ENCODE measurements at places on chromosomes 12 and 14. TPM values are rescaled to one million over a fixed set of nuclear protein-coding genes. Genes with fewer than 3 reads are reported as not detected.

Gene HPD
- 3.8 TPM for polyA plus RNA-seq

Gene BIN2
- 3.6 TPM for polyA plus RNA-seq

Gene NGB
- polyA plus RNA-seq = not detected

Gene CACNA1C
- polyA plus RNA-seq = 10.6 TPM

Gene KRT80
- 1.0 TPM for polyA plus RNA-seq

Gene TARBP2
- 53.0 TPM for polyA plus RNA-seq

Gene AMN
- 43.4 TPM for polyA plus RNA-seq

Gene RPL10L
- 0.25 TPM for polyA plus RNA-seq

DNA sequence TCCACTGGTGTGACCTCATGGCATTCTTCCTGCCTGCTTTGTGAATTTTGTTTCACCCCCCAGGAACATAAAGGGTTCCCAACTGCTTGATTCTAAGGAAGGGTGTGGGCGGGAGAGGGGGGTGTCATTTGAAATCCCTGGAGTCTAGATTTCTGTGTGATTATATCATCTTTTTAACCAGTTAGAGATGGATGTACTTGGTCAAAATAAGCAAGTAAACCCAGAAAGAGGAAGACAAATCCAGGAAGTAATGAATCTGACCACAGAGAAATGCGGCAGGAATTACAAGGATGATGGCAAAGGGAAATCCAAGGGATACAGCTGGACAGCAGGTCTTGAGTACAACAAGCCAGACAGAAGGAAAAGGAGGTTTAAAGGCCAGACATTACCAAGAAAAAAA, 38.9 kb downstream of the DMAC2L start:
- DNase-seq = no peak

GRCh38 chr12:70534466-70534865, 102.8 kb downstream of the PTPRB start:
- no peak for DNase-seq

- DNase-seq = no peak
These were observed 2.3 kb upstream of the PRKCH start for GRCh38 chr14:61319086-61319485.

GRCh38 chr14:56087671-56088471, 30.3 kb upstream of the PELI2 start:
- no peak for DNase-seq

GRCh38 chr12:125255935-125256633, 190.8 kb downstream of the AACS start:
- DNase-seq = no peak

DNA sequence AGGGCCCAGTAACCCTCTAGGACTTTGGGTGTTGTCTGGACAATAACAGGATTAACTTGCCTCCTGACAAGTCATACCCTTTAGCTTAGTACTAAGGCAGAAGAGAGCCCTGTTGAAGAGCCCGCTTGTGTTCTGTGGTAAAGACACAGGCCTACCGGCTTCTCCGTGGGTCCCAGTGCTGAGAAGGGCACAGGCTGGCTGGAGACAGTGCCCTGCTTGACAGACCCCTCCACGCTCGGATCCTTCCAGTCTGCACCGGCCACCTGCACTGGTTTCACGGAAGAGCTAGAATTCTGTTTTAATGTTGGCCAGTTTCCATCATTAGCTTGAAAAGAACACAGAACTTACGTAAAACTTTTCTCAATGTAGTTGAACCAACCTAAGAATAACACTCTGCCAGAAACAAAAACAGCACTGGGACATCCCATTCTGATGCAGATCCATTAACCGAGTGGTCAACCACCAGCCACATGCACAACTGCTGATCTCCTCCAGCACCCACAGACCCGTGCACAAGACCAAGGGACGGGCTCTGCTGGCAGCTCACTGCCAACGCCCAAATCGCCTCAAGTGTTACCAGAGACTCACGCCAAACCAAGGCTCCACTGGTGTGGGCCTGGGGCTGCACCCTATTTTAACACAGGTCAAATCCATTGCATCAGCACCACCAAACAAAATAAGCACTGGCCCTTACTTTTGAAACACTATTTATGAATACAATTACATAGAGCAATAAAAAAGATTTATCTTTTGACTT, 27.1 kb downstream of the ZFYVE21 start:
- no peak for DNase-seq

GRCh38 chr12:64521833-64522232, 69.9 kb downstream of the TBK1 start:
- DNase-seq = no peak

- no peak for DNase-seq
These were observed 30.4 kb upstream of the KCNA5 start for GRCh38 chr12:5013266-5013730.

DNA sequence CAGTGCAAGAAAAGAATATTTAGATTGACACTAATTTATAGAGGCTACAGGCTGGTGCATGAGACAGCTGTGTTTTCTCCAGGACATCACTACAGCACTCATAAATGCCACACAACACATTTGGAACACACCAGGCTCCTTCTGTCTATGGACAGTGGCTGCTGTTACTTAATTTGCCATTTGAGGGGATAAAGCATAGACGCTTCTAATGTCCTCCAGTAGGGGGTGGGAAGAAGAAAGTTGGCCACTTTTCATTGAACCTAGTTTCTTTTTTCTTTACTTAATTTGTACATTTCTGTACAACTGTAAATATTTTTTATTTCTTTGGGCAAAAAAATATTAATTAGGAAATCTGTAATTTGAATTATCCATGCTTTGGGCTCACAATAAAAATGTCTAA, 12.4 kb upstream of the RTN1 start:
- DNase-seq = no peak

DNA sequence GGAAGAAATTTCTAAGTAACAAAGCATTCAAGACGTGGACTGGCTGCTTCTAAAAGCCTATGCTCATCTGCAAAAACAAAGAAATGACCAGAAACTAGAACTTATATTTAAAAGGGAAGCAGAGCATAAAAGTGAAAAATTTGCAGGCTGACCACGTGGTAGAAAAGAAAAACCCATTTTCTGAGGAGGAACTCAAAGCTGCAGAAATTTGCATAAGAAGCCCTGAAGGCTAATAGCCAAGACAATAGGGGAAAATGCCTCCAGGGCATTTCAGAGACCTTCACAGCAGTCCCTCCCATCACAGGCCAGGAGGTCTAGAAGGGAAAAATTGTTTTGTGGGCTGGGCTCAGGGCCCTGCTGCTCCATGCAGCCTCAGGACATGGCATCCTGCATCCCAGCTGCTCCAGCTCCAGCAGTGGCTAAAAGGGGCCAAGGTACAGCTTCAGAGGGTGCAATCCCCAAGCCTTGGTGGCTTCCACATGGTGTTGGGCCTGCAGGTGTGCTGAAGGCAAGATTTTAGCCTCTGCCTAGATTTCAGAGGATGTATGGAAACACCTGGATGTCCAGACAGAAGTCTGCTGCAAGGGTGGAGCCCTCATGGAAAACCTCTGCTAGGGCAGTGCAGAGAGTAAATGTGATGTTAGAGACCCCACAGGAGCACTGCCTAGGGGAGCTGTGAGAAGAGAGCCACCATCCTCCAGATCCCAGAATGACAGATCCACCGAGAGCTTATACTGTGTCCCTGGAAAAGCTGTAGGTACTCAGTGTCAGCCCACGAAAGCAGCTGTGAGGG, 55.5 kb downstream of the CHGA start:
- no peak for DNase-seq

- DNase-seq = no peak
These were observed 116.0 kb downstream of the PPP1R12A start for GRCh38 chr12:79818856-79819255.

GRCh38 chr12:42432517-42433140, 106.7 kb downstream of the PPHLN1 start:
- DNase-seq = no peak

DNA sequence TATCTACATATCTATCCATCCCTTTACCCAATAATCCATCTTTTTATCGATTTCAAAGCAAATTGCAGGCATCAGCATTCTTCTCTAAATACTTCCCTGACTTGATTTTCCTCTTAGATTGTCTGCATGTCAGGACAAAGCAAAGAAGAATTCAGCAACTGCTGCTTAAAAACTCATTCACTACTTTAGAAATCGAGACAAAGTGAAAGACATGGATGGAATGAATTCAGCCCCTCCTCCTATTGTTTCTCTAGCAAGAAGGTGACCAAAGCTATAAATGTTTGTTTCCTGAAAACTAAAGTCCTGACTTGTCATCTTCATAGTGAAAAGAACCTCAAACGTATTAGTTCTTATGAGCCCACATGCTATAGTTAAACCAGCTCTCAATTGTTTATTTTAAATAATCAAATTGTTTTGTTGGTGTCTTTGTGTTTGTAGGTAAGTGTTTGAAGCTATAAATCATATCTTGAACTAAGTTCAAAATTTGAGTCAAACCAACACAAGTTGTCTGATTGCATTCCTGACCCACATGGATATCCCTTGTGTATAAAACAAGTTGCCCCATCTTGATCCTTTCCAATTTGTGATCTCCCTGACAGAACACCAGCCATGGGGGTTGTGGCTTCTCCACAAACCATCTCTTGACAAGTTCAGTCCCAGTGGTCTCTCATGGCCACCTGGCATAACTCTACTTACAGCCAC, 58.6 kb upstream of the ARHGAP5 start:
- no peak for DNase-seq

DNA sequence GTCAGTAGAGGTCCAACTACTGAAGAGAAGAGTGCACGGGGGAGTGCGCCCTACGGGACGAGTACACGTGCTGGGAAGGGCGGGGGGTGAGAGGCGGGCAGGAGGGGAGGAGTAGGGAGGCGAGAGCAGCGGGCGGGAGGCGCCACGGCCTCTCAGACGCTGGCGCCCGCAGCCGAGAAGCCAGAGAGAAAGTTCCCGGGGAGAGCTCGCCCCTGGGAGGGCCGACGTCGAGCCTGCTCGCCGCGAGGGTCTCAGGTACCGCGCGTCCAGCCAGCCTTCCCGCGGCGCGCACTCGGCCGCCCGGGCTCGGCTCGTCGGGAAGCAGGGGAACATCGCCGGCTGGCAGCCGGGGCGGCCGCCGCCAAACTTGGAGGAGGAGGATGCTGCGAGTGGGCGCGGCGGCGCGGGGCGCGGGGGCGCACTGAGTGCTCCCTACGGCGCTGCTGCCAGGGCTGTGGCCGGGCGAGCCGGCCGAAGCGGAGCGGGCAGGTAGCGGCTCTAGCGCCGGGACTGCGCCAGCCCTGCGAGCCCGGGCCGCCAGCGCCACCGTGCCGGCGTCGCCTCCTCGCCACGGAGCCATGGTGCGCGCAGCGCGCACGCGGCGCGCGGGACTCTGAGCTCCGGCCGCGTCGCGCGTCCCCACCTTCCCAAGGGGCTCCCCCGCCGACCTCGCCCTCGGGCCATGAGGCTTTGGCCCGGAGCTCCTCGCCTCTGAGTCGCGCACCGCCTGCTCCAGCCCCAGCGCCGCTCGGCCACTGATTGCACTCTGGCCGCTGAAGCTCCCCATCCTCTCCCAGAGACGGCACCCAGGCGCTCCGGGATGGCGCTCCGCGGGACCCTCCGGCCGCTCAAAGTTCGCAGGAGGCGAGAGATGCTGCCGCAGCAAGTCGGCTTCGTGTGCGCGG, at the start of gene SLC24A4:
Gene SLC24A4, plus strand, starts transcription at position 155 of the 905 bp plus-strand sequence. Its CDS starts 666 bp downstream, at position 821.
- no peak for DNase-seq

DNA sequence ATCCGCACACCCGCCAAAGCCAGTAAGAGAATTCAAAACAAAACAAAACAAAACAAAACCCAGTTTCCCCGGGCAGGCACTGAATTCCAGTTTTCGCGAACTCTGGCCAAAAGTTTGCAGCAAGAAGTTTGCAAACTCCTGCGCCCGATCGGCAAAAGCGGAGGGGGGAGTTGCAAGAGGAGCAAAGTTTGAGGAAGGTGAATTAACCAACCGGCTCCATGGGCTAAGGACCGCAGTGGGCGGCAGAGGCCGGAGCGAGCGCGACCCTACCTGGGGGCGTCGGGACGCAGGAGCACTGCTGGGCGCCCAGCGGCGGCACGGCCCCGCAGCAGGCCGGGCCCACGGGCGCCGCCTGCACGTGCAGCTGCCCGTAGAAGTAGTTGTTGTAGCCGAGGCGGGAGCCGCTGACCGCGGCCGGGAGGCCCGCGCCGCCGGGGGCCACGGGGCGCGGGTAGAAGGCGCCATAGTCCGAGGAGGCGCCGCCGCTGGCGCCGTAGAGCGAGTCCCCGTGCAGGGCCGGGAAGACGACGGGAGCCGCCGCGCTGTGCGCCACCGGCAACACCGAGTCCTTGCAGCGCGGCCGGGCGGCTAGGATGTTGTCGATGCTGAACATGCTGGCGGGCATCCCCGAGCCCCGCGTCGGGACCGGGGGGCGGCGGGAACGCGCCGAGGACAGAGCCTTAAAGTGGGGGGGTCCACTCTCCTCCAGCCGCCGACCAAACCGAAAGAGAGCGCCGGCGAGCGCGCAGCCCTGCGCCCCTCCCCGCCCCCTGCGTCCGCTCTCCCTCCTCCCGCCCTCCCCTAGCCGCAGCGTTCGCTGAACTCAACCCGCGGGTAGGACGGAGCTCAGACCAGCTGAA, at the start of gene GSC:
Gene GSC, minus strand, starts transcription at position 723 of the 860 bp plus-strand sequence. Its CDS starts 98 bp downstream, at position 625.
- DNase-seq = no peak

DNA sequence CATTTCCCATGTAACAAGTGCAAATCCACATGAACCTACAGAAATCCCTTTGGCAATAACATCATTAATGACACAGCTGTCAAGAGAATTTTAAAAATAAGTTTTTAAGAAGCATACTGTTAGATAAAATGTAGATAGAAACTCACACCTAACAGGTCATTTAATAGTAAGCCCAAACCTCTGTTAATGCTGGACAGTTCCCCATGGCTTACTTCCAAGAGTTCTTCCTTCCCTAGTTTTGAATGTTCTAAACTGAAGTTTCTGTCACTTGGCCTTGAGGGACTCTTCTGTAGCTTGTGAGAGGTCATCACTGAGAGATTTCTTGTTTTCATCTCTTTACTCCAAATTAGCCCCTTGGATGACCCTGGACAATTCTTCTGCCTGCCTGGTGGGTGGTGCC, 22.7 kb downstream of the OTX2 start:
- no peak for DNase-seq
